ENCODE measurements at places on chromosomes 3 and 15.

- DNase-seq, result no peak
These were observed 75.1 kb downstream of the VGLL4 start for GRCh38 chr3:11568503-11569155.

- DNase-seq, result no peak
These were observed 7.1 kb upstream of the RPL39L start for GRCh38 chr3:187146389-187146788.

- DNase-seq, result no peak
These were observed 18.2 kb downstream of the C15orf62 start for GRCh38 chr15:40787991-40788390.

- no peak for DNase-seq
These were observed 339.0 kb downstream of the IL5RA start for GRCh38 chr3:2771193-2771592.

DNA sequence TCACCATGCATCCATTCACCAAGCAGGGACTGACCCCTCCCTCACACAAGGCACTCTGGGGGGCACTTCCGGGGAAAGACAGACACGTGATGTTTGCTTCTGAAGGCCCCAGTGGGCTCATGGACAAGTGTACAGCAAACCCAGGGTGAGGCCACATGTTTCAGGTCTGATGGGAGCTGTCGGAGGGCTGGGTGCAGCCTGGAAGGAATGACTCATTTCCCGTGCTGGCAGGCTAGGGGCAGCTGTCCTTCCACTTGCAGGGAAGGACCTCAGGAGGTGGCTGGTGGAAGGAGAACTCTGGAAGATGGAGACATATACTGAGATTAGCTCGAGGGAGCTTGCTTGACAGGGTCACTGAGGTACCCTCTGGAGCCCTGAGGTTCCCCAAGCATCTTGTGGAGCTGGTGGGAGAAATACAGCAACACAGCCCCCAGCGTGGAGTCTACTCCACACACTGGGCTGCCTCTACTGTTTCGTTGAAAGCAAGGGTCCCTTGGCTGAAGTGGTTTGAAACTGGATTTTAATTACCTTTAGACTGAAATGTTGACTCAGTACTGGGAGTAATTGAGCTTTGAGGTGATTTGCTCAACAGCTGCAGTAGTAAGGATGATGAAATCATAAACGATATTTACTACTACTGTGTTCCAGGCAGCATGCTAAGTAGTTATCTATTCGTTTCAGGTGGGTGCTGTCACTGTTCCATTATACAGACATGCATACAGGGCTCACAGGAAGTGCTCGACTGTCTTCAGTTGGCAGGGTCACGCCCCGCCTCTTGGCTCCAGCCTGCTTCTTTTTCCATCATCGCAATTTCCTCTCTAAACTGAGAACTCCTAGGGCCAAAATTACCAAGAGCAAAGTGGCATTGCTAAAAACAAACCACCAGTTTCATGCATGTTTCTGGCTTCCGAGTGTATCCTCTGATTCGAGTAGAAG lies 230.4 kb downstream of the ADAMTS17 start:
- DNase-seq, result no peak

GRCh38 chr15:85980946-85981345 lies 98.7 kb upstream of the AGBL1 start:
- no peak for DNase-seq

- DNase-seq, result no peak
These were observed 114.3 kb downstream of the CORO2B start for GRCh38 chr15:68693071-68693470.

GRCh38 chr3:43185274-43185982 lies 79.5 kb upstream of the POMGNT2 start:
- no peak for DNase-seq

All from right renal cortex interstitium (tissue), 3 donors.